NCI-H524 treated with DMSO at 0.1 percent for 48 hours (cell line): ENCODE measurements at places on chromosomes 4 and X.

DNA sequence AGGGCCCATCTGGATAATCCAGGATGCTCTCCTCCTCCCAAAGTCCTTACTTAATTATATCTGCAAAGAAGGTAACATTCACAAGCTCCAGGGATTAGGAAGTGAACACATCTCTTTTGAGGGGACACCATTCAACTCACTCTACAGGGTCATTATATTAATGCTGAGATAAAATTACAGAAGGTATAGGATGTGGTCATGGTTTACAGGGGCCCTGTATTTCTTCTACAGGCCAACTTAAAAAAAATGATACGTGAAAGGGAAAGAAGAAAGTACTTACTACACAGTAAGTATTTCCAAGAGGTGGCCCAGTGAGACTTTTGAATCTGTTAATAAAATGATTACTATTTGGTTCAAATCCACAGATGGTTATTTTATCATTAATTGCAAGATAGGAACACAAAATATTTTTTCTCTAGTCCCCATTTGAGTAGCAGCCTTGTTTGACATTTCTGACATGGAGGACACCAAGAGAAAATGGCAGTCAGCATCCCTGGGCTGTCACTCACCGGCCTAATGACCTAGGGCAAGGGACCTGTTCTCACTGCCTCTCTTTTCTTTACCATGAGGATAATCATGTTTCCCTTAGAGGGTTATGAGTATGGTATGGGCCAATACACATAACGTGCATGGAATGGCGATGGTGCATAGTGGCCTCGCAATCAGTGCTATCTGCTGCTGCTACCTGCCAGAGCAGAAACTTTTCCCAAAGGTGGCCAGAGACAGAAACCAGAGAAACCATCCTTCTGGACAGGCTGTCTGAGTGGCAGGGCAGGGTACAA, 140.5 kb downstream of the PTTG2 start:
- DNase-seq, result no peak

- DNase-seq, result no peak
Measured at GRCh38 chr4:61630548-61630947, 430.4 kb downstream of the ADGRL3 start.

DNA sequence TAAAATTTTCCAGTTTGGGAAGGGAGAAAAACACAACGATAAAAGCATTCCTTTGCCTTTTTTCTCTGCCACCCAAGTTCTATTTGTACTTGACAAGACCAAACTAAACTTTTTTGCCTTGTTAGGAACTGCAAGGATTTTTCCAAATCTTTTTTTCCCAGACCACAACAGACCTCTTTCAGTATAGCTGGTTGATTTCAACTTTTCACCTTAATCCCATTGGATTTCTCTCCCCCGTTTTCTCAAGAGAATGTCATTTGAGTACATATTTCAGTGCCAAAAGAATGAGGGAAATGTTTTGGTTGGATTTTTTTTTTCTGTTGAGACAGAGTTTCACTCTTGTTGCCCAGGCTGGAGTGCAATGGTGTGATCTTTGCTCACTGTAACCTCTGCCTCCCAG, 18.5 kb upstream of the SGMS2 start:
- no peak for DNase-seq

DNA sequence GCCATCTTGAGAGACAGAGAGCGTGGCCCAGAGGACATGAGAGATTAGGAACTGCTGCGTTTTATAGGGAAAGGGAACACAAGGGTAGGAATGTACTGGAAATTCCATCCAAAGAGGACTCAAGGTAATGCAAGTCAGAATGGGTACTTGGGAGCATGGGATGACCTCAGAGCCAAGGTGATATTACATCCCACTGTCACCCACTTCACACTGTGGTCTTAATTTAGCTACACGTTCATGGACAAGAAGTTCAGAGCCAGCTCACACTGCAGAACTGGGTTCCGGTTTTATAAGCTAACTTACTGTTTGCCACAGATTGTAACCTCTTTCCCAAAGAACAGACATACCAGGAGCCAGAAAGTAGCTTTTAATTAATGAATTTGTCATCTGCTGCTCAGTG, 244.7 kb downstream of the CBR4 start:
- no peak for DNase-seq

GRCh38 chrX:66008328-66008970, 31.4 kb downstream of the VSIG4 start:
- no peak for DNase-seq

GRCh38 chr4:66097218-66097617, 426.9 kb upstream of the EPHA5 start:
- no peak for DNase-seq

DNA sequence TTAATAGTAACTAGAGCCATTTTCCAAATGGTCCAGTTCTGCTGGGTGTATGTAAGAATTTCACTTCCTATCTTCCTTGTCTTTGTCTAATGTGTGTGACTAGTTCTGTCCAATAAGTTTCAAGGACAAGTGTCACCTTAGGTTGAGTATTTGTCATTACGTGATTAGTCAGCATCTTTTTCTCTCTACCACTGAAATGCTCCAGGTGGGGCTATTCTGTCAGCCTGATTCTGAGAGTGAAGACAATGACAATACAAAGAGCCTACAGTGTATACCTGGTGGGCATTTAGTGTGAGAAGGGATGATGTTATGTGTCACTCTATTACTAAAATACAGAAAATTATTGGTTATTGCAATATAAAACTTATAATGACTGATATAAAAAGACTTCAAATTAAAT, 876.3 kb downstream of the C4orf33 start:
- DNase-seq, result no peak

GRCh38 chr4:182869697-182870096, 47.5 kb downstream of the DCTD start:
- DNase-seq, result no peak

DNA sequence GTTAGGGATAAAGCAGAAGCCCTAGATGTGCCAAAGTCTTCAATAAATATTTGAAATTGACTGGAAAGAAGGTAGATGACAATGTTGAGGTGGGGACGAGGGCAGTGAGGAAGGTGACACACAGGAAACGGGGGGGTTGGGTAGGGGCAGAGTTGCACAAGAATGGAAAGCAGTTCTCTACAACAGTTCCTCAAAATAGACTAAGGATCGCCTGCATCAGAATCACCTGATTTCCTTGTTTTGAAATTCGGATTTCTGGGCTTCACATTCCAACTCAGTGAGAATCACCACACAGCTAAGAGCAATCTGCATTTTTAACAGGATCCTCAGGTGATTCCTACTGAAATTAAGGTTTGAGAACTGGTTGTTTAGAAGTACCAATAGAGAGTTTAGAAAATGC, 70.6 kb downstream of the ARFIP1 start:
- DNase-seq, result no peak

GRCh38 chrX:18886005-18886343, 97.9 kb downstream of the PHKA2 start:
- DNase-seq, result no peak

- DNase-seq, result no peak
Measured at GRCh38 chr4:7715271-7716009, 224.2 kb downstream of the AFAP1 start.

GRCh38 chr4:139735381-139736273, 70.0 kb downstream of the MGST2 start:
- no peak for DNase-seq

- no peak for DNase-seq
Measured at GRCh38 chrX:24934279-24934678, 81.5 kb downstream of the ARX start.

- no peak for DNase-seq
Measured at GRCh38 chrX:38178396-38178795, 42.3 kb downstream of the SRPX start.

GRCh38 chr4:54741202-54741601, 83.4 kb downstream of the KIT start:
- no peak for DNase-seq

- no peak for DNase-seq
Measured at GRCh38 chrX:1661048-1661921, 46.4 kb downstream of the ASMT start.

- DNase-seq, result no peak
Measured at GRCh38 chrX:123277821-123278220, 93.7 kb downstream of the GRIA3 start.

- DNase-seq, result no peak
Measured at GRCh38 chr4:3481783-3482393, 18.8 kb downstream of the DOK7 start.

- DNase-seq, result peak; percentile 2
Measured at GRCh38 chr4:93199492-93199891, 629.1 kb upstream of the ATOH1 start.
